Stimulated activated CD4-positive, alpha-beta T cell treated with anti-CD3 and anti-CD28 coated beads, Interleukin-1b, Interleukin-23, amount 100 ng/mL, for 4 hours (primary cell): ENCODE measurements at places on chromosomes 5 and 9.

- no peak for DNase-seq
Observed at GRCh38 chr9:99027443-99027842, 77.5 kb upstream of the TGFBR1 start.

DNA sequence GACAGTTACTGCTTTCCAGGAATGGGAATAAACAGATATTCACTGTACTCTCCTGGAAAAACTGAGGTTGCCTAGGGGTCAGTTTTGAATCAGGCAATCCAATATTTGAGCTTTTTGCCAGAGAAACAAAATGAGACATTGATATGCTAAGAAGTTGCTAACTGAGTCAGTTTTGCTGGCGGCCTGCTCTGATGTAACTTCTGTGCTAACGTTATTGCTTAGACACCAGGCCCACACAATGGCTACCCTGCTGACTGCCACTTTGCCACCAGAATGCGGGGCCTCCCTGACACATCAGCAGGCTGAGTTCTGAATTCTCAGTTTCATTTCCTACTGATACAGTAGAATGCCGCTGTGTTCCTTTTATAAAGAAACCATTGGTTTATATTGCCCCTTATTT, 18.2 kb upstream of the ZNF618 start:
- DNase-seq: no peak

DNA sequence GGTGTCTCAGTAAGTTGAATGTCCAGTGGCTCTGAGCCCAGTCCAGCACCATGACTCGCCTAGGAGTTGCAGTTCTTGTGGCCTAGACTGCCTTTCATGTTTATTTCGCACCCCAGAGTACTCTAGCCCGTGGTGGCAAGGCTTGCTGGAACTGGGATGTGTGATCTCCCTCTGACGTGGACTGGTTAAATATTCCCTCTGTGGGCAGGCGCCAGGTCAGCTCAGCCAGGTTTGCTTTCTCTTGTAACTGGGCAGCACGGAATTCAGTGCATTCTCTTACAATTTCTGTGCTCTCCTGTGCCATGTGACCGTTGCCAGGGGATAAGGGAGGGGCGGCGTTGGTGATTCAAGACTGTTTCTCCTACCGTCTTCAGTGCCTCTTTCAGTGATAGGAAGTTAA, 270.8 kb downstream of the KDM4C start:
- no peak for DNase-seq

DNA sequence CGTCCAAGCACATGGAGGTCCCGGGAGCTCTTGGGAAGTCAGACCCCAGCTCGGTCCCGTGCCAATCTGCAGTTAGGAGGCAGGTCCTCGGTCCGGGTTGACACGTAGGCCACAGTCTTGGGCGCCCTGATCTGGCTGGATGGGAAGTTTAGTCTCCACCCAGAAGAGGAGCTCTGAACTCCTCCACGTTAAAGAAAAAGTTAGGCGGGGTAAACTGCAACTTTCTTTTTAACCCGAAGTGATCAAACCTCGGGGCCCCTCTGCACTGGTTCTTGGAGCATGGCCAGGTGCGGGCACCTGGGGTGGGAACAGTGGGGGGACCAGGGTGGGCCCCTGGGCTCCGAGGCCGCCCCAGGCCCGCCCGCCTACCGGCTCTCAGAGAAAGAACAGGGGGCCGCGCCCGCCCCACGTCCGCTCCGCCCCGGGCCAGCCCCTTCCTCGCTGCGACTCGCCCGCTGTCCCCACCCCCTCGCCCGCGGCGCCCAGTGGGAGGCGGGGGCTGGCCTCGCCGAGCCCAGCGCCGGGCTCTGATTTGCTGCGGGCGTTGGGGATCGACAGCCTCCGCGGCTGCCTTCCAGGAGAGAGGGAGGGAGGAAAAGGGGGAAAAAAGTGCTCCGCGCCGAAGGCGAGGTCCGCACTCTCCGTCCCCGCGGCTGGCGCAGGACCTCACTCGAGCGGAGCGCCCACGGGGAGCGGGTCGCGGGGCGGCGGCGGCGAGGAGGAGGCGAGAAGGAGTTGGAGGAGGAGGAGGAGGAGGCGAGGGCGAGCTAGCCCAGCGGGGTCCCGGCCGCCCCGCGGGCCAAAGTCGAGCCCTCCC, at the start of gene COL5A1:
Gene COL5A1 (plus strand): TSS at position 631 of the 817 bp plus-strand sequence. CDS start 385 bp downstream, outside the sequence.
- peak; percentile 54 for DNase-seq

DNA sequence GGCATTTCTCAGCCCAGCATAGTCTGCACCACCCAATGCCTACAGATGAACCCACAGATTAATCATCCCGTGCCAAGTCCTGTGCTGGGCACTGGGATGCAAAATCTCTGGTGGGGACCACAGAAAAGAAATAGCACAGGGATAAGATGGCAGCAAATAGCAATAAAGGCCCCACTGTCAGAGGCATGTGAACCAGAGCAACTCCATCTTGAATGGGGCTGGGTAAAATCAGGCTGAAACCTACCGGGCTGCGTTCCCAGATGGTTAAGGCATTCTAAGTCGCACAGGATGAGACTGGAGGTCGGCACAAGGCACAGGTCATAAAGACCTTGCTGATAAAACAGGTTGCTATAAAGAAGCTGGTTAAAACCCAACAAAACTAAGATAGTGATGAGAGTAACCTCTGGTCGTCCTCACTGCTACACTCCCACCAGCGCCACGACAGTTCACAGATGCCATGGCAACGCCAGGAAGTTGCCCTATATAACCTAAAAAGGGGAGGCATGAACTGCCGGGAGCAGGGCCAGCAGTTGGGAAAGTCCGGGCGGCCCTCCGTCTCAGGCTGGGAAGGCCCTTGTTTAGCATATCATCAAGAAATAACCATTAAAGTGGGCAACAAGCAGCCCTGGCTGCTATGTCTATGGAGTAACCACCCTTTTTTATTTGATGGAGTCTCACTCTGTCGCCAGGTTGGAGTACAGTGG, 65.2 kb downstream of the C9orf50 start:
- DNase-seq: no peak

GRCh38 chr5:161286066-161286655, 260.4 kb downstream of the GABRB2 start:
- DNase-seq: no peak

GRCh38 chr5:1515311-1515920, 8.3 kb downstream of the LPCAT1 start:
- no peak for DNase-seq

- no peak for DNase-seq
Observed at GRCh38 chr5:124131466-124131865, 615.0 kb downstream of the ZNF608 start.

DNA sequence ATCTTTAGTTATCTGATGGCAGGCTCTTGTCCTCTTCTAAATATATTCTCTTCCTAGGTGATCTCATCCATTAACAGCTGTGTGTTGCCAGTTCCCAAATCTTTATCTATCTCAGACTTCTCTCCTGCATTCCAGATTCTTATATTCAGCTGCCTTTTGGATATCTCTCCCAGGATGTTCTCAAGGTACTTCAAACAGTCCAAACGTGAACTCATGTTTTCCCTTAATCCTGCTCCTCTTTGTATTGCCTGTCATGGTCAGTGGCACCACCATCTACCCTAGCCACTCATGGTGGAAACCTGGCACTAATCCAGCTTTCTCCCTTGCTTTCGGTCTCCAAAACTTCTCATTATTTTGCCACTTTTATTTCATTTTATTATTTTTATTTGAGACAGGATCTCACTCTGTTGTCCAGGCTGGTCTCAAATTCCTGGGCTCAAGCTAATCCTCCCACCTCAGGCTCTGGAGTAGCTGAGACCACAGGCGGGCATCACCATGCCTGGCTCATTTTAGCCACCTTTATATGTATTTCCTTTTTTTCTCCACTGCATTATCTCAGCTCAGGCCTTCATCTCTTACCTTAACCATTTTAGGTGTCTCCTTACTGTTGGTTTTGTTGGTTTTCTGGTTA, 3.8 kb downstream of the ZFYVE16 start:
- no peak for DNase-seq

- DNase-seq: no peak
Observed at GRCh38 chr9:2299156-2299842, 284.2 kb downstream of the SMARCA2 start.

- DNase-seq: no peak
Observed at GRCh38 chr5:169367861-169368260, 66.9 kb upstream of the SLIT3 start.

- DNase-seq: no peak
Observed at GRCh38 chr9:132755096-132755495, 84.8 kb downstream of the GTF3C4 start.

- DNase-seq: no peak
Observed at GRCh38 chr9:126564716-126565115, 49.0 kb upstream of the LMX1B start.

DNA sequence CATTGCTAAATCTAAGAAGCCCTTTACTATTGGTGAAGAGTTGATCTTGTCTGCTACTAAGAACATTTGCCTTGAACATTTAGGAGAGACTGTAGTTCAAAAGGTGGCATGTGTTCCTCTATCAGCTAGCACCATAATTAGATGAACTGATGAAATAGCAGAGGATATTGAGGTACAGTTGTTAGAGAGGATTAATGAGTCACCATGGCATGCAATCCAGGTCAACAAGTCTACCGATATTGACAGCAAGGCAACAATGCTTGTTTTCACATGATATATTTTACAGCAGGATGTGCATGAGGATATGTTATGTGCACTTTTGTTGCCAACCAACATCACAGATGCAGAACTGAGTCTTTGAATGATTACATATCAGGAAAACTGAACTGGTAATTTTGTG, 134.3 kb upstream of the CDH9 start:
- no peak for DNase-seq

DNA sequence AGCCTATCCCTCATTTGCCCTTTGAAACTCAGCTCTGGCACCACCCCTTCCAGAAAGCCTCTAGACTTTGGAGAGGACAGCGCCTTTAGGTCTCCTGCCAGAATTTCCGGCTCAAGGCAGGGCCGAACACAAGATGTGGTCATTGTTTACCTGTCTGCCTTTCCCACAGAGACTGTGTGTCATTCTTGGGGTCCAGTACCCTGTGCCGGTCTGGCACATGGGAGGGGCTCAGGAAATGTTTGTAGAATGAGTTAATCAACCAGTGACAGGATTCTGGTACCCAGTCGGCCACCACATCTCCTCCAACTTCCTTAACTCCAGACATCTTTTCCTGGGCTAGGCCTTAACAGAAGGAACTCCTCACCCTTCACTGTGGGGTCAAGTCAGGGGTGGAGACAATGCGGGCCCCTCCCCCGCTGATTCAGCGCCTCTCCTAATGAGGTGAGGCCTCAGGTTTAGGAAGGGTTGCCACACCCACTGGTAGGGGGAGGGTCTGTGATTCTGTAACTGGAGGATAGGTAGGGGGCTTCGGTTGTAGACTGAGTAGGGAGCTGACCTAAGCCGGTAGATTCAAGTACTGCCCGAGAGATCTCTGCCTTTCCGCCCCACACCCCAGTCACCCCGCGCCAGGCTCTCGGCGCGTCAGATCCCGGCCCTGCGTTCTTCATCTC, 29.3 kb downstream of the PCDH1 start:
- DNase-seq: peak; percentile 32

GRCh38 chr5:171709930-171710329, 75.7 kb upstream of the SMIM23 start:
- no peak for DNase-seq
